ENCODE measurements at places on chromosomes 3 and 15.

DNA sequence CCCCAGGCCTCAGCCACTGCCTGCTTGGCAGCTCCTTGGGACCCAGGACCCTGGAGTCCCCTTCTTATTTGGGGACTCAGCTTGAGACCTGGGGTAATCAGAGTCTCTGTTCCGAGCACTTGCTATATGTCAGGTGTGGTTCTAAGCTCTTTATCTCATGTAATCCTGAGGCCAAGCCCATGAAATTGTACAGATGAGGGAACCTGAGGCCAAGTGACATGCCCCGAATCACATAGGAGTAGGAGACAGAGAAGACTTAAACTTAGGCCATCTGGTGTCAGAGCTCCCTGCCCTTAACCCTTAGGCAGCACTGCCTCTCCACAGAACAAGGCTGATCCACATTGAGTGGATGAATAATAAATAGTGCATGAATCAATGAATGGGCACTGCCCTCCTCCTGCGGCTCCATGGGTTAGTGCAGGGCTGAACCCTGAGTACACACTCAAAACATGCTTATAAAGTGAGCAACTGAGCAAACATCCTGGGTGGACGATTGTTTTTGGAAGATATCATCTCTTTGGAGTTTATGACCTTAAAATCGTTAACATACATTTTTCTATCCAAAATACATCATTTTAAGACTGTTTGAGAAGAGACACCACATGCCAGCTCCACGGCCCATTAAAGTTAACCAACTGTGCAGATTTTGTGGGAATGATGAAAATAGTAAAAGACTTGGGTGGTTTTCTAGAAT, 33.2 kb upstream of the IQSEC1 start:
- no peak for DNase-seq

DNA sequence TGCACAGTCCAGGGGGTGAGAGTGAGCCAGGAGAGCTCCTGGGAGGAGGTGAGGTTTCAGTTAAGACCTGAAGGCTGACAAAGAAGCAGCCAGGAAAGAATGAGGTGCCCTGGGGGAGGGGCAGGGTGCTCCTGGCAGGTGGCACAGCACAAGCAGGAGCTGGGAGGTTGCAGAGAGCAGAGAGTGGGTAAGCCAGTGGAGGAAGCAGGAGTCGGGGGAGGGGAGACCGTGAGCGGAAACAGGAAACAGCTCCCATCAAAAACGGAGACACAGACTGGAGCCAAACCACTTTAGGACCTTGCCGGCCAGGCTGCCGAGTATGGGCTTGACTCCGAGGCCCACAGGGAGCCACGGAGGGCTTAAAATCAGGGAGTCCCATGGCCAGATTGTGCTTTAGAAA, 12.1 kb upstream of the FBLN2 start:
- DNase-seq, result no peak

- DNase-seq, result no peak
These were observed 14.5 kb downstream of the MESP2 start for GRCh38 chr15:89790661-89791060.

DNA sequence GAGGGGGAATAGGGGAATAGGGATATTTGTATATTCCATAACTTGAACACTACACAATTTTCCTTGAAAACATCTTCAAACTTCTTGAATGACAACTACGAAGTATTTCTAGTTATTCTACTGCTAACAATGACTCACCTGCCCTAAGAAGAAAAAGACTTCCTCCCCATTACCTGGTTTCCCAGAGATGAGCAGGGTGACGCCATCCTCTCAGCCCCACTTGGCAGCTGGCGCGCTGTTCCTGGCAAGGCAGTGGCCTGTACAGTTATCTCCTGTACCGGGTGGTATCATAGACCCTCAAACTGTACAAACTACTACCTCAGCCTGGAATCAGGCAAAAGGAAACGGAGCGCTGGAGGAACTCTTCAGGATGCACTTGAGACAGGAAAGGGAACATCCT, 10.4 kb downstream of the WDR82 start:
- no peak for DNase-seq

DNA sequence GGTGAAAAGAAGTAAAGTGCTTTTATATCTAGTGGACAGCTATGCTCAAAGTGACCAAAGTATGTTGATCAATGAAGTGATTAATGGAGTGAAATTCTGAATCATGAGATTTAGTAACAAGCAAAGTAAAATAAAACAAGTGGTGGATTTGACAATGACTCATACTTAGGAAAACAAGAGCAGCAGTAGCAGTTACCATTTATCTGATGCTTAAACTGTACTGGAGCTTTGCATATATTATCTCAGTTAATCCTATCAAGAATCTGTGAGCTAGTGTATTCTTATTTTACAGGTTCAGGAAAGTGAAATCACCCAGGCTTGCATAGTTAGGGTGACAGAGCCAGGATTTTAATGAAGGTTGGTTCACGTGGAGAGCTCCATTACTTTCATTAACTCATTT, 50.6 kb upstream of the SPATA16 start:
- DNase-seq, result no peak
